WTC11 (cell line): ENCODE measurements at places on chromosomes 2 and 18.

GRCh38 chr18:35912332-35912731, 60.1 kb upstream of the RMP24 start:
- no peak for DNase-seq

DNA sequence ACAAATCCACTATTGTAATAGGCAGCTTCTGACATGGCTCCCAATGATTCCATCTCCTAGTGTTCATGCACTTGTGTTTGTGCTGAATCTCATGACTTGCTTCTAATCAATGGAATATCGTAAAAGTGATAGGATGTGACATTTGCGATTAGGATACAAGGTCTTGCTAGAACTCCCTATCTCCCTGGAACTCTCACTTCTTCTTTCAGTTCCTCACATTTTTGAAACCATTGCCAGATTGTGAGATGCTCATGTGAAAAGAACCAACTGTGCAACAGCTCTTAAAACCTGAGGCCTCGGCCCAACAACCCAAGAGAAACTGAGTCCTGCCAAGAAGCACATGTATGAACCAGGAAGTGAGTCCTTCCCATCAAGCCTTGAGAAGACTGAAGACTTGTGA, 226.9 kb upstream of the DTNA start:
- DNase-seq = no peak

- DNase-seq = no peak
Observed at GRCh38 chr2:11092701-11093335, 62.4 kb upstream of the SLC66A3 start.

GRCh38 chr2:127721978-127722355, 20.7 kb downstream of the SFT2D3 start:
- no peak for DNase-seq

- DNase-seq = no peak
Observed at GRCh38 chr18:63105636-63106316, 213.8 kb downstream of the BCL2 start.

DNA sequence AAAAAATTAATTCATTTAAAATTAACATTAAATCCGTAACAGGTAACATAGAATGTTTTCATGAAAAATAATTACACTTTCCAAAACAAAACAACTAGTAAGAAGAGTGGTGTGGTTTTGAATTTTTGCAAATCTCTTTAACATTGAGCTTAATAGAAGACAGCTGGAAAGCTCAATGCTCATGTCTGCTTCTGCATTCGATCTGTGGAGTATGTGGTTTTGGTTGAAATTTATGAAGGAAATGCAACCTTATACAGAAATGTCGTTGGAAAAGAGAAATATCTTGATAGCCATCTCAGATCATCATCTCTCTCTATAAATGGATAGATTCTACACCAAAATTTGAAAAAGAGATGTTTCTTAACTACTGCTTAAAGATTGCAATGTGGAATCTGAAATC, 17.3 kb upstream of the FHL2 start:
- DNase-seq = no peak

DNA sequence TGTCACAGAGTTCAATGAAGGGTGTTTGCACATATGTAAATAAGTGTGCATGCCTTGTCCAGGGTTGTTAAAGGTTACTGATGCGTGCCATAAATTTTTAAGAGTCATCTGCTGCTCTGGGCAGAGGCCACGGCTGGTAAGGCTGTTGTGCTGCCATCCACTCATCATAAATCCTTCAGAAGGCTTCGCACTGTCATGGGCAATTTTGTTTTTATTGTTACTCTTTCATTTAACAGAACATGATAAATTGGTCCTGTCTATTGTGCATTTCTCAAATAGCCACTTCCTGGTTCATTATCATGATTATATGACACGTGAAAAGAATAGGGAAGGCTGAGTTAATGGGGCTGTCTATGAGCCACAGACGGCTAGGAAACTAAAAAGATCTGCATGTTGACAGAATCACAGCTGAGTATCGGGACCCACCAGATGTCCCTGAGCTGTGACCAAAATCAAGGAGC, 634.3 kb upstream of the SOX11 start:
- DNase-seq = no peak

- no peak for DNase-seq
Observed at GRCh38 chr18:34611904-34612303, 98.2 kb upstream of the DTNA start.

GRCh38 chr2:1360144-1360543, 53.1 kb upstream of the TPO start:
- DNase-seq = no peak

- no peak for DNase-seq
Observed at GRCh38 chr2:161424891-161425727, 9.0 kb downstream of the TBR1 start.

DNA sequence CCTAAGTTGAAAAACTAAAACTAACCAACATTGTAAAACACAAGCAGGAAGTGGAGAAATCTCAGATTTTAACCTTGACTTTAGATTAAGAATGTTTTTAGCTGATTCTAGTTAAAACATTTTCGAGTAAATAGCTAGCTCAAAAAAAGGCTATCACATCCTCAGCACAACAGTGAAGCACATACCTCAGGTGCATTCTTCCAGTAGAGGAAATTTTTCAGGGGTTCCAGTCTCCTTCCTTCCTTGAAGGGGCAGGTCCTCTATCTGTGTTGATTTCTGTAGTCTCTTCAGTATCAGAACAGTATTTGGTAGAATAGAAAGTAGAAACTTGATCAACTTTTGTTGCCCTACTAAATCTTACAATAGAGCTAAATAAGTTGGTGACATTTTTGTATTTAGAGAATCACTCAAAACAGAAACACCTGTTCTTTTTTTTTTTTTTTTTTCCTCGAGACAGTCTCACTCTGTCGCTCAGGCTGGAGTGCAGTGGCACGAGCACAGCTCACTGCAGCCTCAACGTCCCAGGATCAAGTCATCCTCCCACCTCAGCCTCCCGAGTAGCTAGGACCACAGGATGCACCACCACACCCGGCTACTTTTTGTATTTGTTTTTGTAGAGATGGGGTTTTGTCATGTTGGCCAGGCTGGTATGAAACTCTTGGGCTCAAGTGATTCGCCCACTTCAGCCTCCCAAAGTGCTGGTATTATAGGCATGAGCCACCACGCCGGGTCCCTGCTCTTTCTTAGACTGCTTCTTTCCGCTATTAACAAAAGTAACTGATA, 6.9 kb upstream of the GPR155 start:
- no peak for DNase-seq

GRCh38 chr18:1618364-1618763, 713.7 kb downstream of the ADCYAP1 start:
- no peak for DNase-seq

DNA sequence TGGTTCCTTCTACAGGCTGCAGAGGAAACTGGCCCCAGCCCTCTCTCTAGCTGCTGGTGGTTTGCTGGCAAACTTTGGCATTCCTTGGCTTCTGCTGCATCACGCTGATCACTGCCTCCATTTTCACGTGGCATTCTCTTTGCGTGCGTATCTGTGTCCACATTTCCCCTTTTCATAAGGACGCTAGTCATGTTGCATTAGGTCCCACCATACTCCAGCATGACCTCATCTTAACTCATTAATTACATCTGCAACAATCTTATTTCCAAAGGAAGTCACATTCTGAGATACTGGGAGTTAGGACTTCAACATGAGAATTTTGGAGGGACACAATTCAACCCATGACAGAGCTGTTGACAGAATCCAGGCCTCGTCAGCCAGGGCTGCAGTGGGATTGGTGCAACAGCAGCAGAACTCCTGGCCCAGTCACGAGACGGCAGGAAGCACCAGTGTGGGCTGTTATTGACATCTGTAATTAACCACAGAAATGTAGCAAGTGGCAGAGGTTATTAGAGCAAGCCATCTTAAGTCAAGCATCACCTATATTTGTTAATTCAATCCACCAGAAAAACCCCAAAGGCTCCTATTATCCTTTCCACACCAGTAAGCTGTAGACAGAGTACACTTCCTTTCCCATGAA, 132.4 kb downstream of the TMEM163 start:
- no peak for DNase-seq

DNA sequence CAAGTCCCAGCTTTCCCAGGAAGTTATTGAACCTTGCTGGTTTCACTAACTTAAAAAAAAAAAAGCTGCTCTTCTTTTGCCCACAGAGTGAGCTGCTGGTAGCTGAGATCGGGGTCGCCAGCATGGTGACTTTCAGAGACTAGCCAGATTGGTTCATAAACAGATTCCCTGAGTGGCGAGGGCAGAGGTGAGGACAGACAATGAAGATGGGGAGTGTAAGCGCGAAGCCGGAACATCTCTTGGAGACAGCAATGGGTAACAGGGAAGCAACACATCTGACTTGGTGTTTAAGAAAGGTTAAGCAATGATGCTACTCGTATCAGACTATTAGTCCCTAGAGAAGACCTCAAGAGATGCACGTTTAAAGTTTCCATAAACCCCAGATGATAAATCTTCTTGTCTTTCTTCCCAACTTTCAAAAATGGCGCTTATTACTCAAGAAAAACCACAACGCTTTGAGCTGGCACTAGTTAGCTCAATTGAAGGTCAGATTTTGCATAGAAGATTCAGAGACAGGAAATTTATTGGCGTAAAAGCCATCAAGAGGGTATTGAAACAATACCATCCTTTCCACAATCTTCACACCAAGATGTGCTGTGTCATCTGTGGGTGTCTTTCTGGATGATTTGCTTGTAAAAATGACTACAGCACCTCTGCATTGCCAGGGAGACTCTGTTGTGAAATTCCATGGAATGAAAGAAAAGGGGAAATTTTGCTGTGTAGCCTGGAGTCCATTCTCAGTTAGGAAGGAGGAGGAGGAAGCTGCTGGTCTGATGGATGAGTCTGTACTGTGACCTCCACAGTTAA, 193.1 kb upstream of the CXCR4 start:
- no peak for DNase-seq

- no peak for DNase-seq
Observed at GRCh38 chr18:56381196-56381595, 257.2 kb downstream of the TXNL1 start.
